ENCODE measurements at places on chromosomes 1 and 21.

DNA sequence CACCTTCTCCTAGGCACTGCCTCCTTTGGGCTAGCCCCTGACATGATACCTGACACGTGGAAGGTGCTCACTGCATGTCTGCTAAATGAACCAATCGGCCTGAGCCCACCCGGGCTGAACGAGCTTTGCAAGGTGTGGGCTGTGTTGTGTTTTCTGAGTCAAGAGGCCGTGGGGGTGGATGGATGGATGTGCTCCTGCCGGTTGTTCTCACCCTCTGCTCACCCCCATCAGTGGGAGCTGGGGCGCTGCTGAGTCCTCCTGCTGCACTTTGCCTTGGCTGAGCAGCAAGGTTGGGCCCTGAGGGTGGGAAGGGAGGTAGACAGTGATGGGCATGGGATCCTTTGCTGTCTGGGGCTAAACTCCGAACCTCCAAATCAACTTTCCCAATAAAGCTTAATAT is 6.7 kb upstream of the CACNA1E start:
- no peak for DNase-seq

GRCh38 chr21:45329261-45330074 is 41.8 kb upstream of the POFUT2 start:
- DNase-seq: no peak

GRCh38 chr1:55402671-55403464 is 187.7 kb upstream of the USP24 start:
- DNase-seq: no peak

GRCh38 chr1:29462096-29462495 is 225.8 kb downstream of the PTPRU start:
- no peak for DNase-seq

- DNase-seq: no peak
Measured at GRCh38 chr21:15520811-15521643, 208.8 kb upstream of the USP25 start.

DNA sequence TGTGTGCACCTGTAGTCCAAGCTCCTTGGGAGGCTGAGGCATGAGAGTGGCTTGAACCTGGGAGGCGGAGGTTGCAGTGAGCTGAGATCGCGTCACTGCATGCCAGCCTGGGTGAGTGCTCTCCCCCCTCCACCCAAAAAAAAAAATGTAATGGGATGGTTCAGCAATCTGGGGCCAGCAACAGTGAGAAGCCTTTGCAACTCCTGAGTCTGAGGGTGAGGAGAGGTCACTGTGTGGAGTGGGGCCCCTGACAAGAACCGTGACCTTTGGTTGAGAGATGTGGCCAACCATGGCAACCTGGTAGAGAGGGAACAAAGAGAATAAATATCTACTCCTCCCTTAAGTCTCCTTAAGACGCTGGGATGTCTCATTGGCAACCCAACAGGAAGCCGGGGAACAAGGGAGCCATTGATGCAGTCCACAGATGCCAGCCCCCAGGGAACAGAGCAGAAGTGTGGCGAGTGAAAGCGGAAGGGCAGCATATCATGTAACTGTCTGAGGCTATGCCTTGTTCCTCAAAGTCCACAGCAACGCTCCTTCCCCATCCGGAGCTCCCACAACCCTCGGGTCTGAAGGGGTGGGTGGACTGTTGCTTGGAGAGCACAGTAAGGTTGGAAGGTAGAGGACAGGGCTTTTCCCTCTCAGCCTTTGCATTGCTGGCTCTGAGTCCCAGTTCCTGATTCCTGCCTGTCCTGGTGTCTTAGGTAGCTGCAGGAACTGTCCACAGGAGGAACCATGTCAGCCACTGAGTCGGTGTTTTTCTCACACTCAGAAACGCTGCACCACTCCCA is 8.3 kb downstream of the TRNP1 start:
- peak; percentile 70 for DNase-seq

GRCh38 chr1:111274653-111275052 is 16.0 kb upstream of the CHIA start:
- DNase-seq: no peak

DNA sequence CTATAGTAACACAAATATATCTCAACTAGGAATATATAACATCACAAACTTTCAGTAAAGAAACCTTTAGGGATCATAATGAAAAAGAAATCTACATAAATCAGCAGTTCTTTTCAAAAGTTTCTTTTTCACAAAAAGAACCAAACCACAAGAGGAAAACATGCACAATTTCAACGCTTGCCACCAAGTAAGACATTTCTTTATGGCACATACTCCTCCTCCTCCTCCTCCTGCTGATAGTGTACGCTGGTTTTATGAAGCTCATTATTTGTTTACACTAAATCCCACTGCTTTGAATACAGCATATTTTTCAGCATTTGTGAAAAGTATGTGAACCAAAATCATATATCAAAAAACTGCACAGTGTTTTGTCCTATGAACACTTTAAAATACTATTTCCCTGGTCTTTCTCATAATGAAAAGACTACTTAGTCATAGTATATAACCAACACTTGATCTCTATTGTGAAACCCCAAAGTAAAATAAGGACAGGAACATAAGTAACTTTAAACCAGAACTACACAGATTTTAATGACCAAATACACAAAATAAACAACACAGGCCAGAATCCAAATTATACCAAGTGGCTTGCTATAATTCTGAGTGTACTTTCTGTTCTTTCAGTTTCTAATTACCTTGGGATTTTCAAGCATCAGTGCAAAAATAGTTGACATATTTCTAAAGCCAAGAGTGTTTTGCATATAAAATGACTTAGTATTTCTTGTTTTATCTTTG is 184.2 kb downstream of the EIF4G3 start:
- no peak for DNase-seq

DNA sequence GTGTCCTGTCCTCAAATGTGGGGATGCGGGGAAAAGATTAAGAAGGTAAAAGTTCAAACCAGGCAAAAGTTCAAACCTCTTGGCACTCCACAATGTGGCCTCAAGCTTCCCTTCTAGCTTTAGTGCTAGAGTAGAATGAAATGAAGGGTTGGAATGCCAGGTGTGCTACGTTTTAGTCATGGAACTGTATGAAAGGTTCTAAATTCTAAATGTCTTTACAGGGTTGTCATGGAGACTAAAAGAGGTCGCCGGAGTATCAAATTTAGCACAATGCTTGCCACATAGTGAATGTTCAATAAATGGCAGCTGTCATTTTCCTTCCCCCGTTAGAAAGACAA is 57.2 kb upstream of the LRRC8D start:
- DNase-seq: no peak

DNA sequence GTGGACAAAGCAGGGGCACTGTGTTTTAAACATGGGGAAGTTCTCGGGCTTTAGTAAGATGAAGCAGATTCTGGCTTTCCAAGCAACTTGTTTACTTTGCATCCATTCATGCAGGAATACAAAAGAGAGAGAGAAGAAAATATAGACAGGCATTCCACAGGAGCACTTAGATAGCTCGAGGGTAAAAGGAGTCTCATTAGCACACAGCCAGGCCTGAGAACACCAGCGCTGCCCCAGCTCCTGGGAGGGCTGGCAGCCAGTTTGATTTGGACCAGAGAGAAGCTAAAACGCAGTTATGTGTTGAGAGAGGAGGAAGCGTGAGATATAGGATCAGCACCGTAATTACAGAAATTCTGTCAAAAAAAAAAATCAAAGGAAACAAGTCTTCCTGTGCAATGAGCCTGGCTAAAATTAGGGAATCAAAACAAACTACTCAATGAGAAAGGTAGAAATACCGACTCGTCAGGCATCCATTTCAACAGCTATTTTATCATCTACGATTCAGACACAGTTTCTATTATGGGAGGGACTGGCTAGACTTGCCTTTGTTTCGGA is 68.2 kb downstream of the CLSTN1 start:
- no peak for DNase-seq

All from stimulated activated naive B cell treated with anti-CD40 and anti-IgM and Interleukin-4, amounts not matched to agents 10 μg/mL and 1 μg/mL and 100 μg/mL, for 72 hours (primary cell).